H1 (cell line): ENCODE measurements at places on chromosomes 16 and 17. TPM values are rescaled to one million over a fixed set of nuclear protein-coding genes. Genes with fewer than 3 reads are reported as not detected.

Gene PRSS27
- total RNA-seq, result 1.3 and 2.2 TPM in 2 replicates

Gene TSR1
- total RNA-seq, result 69.7 and 77.0 TPM in 2 replicates

Gene TEKT5
- not detected in 2 replicates for total RNA-seq

DNA sequence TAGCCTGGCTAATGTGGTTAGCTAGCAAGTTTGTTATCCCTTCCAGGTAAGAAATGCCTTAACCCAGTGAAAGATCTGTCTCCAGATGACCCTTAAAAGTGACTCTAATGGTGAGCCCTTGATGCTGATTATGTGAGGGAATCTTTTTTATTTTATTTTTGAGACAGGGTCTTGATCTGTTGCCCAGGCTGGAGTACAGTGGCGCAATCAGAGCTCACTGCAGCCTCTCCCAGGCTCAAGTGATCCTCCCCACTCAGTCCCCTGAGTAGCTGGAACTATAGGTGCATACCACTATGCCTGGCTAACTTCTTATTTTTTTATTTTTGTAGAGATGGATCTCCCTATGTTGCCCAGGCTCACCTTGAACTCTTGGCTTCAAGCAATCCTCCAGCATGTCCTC, 10.8 kb upstream of the HP start:
- DNase-seq, result no peak

DNA sequence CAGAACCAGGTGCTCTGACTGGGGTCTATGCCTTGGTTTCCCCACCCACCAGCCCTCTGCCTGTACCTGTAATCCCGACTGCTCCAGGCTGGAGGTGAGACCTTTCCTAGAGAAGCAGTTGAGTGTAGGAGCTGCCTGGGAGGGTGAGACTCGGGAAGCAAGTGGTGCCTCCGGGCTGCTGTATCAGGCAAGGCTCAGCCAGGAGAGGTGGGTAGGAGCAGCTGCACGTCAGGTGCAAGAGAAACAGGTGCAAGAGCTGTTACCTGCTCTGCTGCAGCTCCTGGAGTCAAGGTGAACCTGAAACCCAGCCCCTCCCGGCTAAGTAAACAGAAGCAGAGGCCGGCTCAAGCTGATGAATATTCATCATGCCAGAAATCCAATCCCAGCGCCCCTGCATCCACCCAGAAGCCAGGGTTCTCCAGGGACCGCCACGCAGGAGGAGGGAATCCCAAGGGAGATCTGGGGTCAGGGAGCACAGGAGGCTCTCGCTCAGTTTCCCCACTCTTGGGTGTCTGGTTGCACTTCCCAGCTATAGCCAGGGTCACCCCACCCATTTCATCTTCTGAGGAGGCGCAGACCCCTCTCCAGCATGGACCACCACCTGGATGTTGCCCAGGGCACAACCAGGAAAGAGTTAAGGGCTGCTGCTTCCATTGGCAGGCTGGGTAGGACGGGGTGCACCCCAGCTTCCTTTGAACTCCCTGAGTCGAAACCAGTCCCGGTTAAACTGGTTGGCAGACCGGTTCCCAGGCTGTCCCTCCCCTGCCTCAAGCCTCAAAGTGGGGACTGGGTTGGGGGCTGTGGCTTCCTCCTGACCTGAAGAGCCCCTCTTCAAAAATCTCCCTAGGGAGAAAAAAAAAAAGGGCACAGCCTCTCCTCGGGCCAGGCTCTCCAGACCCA, at the start of gene PRR15L:
TSS of gene PRR15L (minus strand) at position 293 of the 900 bp plus-strand sequence. CDS start 4,649 bp downstream, outside the sequence.
- peak; percentile 64 for DNase-seq
